Gastrocnemius medialis (tissue), 4 donors: ENCODE measurements at places on chromosomes 13 and 19. TPM values are rescaled to one million over a fixed set of nuclear protein-coding genes. Genes with fewer than 3 reads are reported as not detected.
A peak's percentile ranks its signal among the peaks of the same experiment; 100 is the strongest.

DNA sequence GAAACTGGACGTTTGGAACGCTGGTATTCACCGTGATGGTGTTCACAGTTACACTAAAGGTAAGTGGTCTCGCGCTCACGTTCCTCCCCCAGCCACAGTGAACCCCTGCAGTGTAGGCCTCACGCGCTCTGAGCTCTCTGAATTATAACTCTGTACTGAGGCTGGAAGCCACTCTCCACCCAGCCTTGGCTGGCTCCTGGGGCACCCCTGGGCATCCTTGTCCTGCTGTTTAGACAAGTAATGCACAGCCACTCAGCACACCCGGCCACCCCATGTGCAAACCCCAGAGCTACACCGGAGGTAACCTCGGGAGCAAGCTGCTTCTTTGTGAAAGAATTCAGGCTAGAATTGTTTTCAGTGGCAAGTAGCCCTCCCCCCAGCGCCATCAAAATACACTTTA lies 97.3 kb upstream of the MCF2L start:
- H3K27ac ChIP-seq: no peak overlapping the region
- H3K4me3 ChIP-seq: no peak overlapping the region
- DNase-seq: no peak

- no peaks in the 10 kb centered on the region for H3K36me3 ChIP-seq
- no peaks in the 10 kb centered on the region for H3K27me3 ChIP-seq
- no peak overlapping the region for H3K27ac ChIP-seq
- no peak overlapping the region for H3K4me3 ChIP-seq
- DNase-seq: no peak
Observed at GRCh38 chr13:89375839-89376238, 1704.7 kb downstream of the SLITRK5 start.

The MAP3K10 gene
- total RNA-seq: 25.8 TPM

The WDR62 gene
- 0.20 TPM for total RNA-seq

GRCh38 chr19:41321600-41322270 lies 11.8 kb downstream of the CCDC97 start:
- no peaks in the 10 kb centered on the region for H3K27me3 ChIP-seq
- DNase-seq: no peak
- no peak overlapping the region for H3K4me3 ChIP-seq
- H3K27ac ChIP-seq: peak overlapping the region; percentile 61
- peaks cover 33% of the 10 kb centered on the region for H3K4me1 ChIP-seq

The CGB2 gene
- not detected for total RNA-seq

GRCh38 chr19:35796645-35797542 lies 15.8 kb downstream of the PRODH2 start:
- no peak for DNase-seq
- H3K27ac ChIP-seq: no peak overlapping the region
- no peaks in the 10 kb centered on the region for H3K36me3 ChIP-seq
- no peak overlapping the region for H3K4me3 ChIP-seq

GRCh38 chr13:42959615-42960014 lies 32.4 kb downstream of the EPSTI1 start:
- no peak overlapping the region for H3K27ac ChIP-seq
- no peaks in the 10 kb centered on the region for H3K36me3 ChIP-seq
- DNase-seq: no peak
- no peak overlapping the region for H3K4me3 ChIP-seq
- no peaks in the 10 kb centered on the region for H3K27me3 ChIP-seq
- no peaks in the 10 kb centered on the region for H3K4me1 ChIP-seq

GRCh38 chr13:50464349-50465251 lies 378.9 kb downstream of the DLEU7 start:
- H3K4me1 ChIP-seq: peaks cover 22% of the 10 kb centered on the region
- no peaks in the 10 kb centered on the region for H3K36me3 ChIP-seq
- no peaks in the 10 kb centered on the region for H3K27me3 ChIP-seq
- no peak overlapping the region for H3K4me3 ChIP-seq
- H3K27ac ChIP-seq: no peak overlapping the region

GRCh38 chr13:38519229-38519911 lies 167.5 kb upstream of the FREM2 start:
- H3K27ac ChIP-seq: no peak overlapping the region
- H3K4me3 ChIP-seq: no peak overlapping the region
- DNase-seq: no peak
- H3K27me3 ChIP-seq: no peaks in the 10 kb centered on the region

DNA sequence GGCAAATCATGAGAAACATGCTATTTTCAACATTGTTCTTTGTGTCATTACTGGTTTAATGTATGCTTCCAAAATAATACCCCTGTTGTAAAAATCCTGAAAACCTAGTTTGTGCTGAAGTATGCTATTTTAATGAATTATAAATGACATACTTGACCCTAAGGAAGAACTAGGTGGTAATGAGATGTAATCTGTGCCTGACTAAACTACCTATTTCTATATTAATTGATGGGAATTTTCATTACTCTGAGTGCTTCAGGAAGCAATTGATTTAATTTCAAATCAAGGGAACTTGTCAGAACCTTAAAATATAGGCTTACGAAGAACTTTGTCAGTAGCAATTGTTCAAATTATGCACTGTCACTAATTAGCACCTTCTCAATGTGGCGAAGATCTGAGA lies 1005.6 kb upstream of the SLC10A2 start:
- H3K4me3 ChIP-seq: no peak overlapping the region
- H3K27ac ChIP-seq: no peak overlapping the region
- no peaks in the 10 kb centered on the region for H3K27me3 ChIP-seq
- no peaks in the 10 kb centered on the region for H3K36me3 ChIP-seq
- DNase-seq: no peak

- peaks cover 37% of the 10 kb centered on the region for H3K4me1 ChIP-seq
- no peaks in the 10 kb centered on the region for H3K36me3 ChIP-seq
- no peaks in the 10 kb centered on the region for H3K27me3 ChIP-seq
- no peak for DNase-seq
- no peak overlapping the region for H3K4me3 ChIP-seq
Observed at GRCh38 chr19:13989487-13989886, 16.6 kb downstream of the RFX1 start.

DNA sequence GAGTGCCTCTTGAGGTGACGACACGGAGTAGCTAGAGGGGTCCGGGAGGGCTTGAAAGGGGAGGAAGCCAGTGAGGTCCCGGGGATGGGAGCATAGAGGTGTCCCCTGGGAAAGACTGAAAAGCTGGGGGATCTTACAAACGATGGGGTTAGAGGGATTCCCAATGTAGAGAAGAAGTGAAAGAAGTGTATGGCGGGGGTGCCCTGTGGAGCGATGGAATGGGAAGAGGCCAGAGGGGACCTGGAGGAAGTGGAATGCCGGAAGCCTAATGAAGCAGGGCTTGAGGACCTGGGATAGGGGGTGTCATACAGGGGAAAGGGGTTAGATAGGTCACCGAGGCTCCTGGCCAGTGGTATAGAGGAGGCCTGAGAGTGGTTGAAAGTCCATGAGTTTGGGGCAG lies 580 bp downstream of the AP2A1 start:
- H3K27me3 ChIP-seq: no peaks in the 10 kb centered on the region
- H3K4me1 ChIP-seq: peaks cover 19% of the 10 kb centered on the region
- no peak for DNase-seq
- H3K27ac ChIP-seq: peak overlapping the region; percentile 90
- H3K36me3 ChIP-seq: no peaks in the 10 kb centered on the region

DNA sequence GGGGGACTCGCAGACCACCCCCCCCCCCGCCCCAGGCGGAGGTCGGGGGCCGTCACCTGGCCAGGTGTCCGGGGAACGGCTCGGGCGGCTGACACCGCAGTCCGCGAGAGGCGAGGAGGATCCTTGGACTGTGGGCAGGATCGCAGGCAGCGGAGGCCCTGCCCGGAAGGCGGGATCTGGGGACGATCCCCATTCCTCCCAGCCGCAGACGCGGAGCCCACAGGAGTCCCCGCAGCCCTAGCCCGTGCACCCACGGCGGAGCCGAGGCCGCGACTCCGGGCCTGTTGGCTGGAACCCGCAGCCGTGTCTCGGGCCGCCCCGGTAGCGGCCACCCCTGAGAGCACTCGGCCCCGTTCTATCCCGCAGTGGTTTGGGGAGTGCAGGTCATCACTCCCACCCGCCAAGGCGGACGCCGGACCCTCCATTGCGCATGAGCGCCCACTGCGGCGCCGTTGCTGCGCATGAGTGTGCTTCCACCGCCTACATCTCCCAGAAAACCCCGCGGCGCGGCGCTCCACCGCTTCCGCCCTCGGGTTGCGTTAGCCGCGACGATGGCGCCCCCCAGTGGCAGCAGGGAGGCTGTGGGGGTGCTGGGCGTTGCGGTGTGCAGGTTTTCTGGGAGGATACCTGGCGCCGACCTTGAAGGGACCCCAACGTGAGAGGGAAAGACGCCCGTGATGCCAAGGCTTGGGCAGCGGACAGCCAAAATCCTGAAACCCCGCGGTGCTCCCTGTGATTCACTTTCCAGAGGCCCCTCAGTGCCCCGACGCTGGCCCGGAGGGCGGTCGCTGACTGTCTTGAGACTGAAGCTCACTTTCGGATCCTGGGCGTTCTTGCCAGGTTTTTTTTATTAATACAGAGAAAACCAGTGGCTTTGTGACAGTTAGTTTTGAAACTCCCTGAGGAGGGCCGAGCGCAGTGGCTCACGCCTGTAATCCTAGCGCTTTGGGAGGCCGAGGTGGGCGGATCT lies 4.4 kb upstream of the ZNF329 start:
- no peaks in the 10 kb centered on the region for H3K4me1 ChIP-seq
- H3K36me3 ChIP-seq: no peaks in the 10 kb centered on the region
- peak; percentile 65 for DNase-seq
- peaks cover 9% of the 10 kb centered on the region for H3K27me3 ChIP-seq
- H3K4me3 ChIP-seq: peak overlapping the region; percentile 78
- peak overlapping the region; percentile 83 for H3K27ac ChIP-seq

The CLEC17A gene
- total RNA-seq: not detected

DNA sequence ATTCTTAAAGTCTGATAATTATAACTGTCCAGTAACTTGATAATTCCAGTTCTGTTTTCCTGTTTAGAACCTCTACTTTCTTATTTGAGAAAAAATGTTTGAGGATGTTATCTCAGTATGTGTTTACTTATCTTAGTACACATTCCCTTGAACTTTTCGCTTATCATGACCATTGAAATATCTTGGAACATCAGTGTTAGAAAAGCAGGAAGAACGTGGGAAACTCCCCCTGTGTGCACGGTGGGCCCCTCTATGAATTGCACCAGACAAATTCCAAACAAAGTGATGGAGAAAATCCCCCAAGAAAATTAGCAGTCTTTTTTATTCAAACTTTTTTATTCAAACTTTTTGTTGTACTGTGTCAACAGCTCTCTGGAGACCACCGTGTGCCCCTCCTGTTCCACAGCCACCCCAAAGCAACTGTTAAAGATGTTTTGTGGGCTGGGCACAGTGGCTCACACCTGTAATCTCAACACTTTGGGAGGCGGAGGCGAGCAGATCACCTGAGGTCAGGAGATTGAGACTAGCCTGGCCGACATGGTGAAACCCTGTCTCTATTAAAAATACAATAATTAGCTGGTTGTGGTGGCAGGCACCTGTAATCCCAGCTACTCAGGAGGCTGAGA lies 78.3 kb upstream of the PEG3 start:
- H3K27ac ChIP-seq: no peak overlapping the region
- DNase-seq: no peak
- H3K4me1 ChIP-seq: no peaks in the 10 kb centered on the region

GRCh38 chr19:49492573-49493405 lies 3.4 kb upstream of the RPS11 start:
- peak overlapping the region; percentile 35 for H3K27ac ChIP-seq
- H3K4me1 ChIP-seq: peaks cover 32% of the 10 kb centered on the region
- H3K27me3 ChIP-seq: no peaks in the 10 kb centered on the region

DNA sequence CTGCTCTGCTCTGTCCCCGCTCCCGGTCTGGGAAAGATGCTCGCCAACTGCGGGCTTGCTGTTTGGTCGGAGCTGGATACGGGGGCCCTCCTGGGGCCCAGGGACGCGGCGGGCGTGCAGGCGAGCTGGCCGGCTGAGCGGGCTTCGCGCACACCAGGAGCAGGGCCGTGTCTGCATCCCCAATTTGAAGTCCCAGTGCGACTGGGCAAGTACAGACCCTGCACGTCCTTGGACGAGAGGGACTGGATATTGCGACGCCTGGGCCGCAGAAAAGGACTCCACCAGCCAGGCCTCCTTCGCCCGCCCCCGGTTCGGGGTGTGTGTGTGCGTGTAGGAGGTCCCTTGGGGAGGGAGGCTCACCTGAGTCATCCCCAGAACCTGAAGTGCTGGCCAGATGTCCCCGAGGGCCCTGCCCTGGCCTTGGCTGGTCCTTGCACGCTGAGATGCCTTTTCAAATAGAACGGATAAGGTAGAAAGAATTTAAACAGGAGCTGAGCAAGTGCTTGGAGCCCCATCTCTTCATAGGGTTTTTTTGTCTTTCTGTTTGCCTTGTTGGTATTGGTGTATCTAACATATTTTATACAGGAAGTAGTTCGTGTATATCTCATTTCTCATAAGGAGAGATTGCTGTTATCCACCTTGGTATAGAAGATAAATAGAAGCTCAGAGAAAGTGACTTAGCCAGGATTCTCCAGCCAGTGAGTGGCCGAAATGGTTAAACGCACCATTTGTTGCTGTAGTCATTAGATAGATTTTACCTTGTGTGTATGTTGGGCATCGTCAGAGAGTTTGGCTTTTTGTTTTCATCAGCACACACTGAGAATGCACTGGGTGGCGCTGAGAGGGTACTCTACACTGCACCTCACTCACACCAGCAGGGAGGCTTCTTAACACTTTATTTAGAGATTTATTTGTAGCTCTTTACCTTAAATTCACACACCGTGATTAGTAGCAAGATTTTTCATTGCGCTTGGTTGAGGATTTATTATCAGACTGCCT lies 1.1 kb downstream of the NAXD start:
- H3K36me3 ChIP-seq: no peaks in the 10 kb centered on the region
- peak overlapping the region; percentile 68 for H3K4me3 ChIP-seq
- H3K27ac ChIP-seq: peak overlapping the region; percentile 92
- DNase-seq: peak; percentile 51
- H3K27me3 ChIP-seq: peaks cover under 1% of the 10 kb centered on the region
- H3K4me1 ChIP-seq: peaks cover 22% of the 10 kb centered on the region

DNA sequence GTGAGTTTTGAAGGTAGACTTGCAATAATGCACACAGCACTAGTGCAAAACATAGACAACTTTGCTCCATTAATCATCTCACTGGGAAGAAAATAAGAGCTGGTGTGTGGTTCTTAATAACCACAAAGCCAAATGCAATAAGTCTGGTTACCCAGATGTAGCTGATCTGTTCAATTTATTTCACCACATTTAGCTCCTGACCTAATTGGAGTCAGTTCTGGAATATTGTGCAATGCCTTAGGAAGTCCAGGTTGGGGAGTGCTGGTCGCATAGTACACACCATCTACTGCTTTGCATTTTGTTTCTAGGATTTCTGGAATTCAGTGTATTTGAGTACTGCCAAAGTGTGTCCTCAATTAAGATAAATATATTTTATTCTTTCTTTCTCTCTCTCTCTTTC lies 483.3 kb upstream of the SPRY2 start:
- DNase-seq: no peak
- peak overlapping the region; percentile 13 for H3K27ac ChIP-seq
- no peaks in the 10 kb centered on the region for H3K4me1 ChIP-seq
- H3K36me3 ChIP-seq: no peaks in the 10 kb centered on the region
